AG09309 (cell line): ENCODE measurements at places on chromosomes 5 and 9.

- no peak for DNase-seq
Measured at GRCh38 chr9:2823227-2823626, 20.7 kb downstream of the PUM3 start.

- DNase-seq, result no peak
Measured at GRCh38 chr9:9719373-9720112, 893.3 kb downstream of the PTPRD start.

DNA sequence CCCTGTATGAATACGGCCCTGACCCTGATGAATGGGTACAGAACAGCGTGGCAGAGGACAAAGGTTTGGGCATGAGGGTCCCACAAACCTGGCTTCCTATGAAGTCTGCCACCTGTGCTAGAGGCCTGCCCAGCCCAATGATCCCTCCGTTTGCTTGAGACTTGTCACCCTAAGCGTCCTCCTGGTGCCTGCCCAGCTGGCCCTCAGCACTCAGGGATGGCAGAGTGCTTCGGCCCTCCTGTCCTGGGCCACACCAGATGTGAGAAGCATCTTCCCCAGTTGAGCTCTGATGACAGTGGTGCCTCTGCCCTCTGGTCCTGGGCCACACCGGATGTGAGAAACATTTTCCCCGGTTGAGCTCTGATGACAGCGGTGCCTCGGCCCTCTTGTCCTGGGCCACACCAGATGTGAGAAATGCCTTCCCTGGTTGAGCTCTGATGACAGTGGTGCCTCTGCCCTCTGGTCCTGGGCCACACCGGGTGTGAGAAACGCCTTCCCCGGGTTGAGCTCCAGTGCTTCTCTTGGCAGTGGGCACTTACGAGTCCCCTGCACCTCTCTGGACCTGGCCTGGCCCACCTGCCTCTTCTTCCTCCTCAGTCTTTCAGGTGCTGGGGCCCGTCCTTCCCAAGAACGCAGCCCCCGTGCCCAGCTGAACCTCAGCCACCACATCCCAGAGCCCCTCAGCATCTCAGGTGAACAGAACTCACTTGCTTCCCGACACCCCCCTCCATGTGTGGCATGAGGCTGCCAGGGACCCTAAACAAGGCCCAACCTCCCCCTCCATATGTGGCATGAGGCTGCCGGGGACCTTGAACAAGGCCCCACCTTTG lies 253.1 kb upstream of the IRX1 start:
- no peak for DNase-seq

DNA sequence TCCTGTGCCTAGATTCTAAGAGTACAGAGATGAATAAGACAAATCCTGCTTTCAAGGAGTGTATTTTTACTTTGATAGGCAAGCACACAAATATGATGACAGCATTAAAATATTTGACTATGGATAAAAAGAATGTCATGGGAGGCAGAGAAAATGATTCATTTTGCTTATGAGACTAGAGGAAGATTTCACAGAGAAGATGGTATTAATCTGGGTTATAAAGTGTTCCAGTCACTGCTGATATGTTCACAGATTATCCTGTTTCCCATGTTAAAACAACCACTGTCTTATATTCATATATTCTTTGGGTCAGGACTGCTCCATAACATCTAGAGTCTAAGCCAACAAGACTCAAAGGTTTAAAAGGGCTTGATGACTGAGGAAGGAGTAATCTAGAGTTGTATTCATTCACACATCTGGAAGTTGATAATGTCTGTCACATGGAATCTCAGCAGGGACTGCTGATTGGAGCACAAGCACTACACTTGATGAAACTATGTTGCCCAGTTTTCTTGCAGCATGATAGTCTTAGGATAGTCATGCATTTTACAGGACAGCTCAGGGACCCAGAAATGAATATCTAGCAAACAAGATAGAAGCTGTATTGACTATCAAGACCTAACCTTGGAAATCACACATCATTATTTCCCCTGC lies 79.3 kb downstream of the STARD4 start:
- peak; percentile 8 for DNase-seq

GRCh38 chr9:127066851-127067136 lies 55.6 kb downstream of the ANGPTL2 start:
- DNase-seq, result peak; percentile 17

DNA sequence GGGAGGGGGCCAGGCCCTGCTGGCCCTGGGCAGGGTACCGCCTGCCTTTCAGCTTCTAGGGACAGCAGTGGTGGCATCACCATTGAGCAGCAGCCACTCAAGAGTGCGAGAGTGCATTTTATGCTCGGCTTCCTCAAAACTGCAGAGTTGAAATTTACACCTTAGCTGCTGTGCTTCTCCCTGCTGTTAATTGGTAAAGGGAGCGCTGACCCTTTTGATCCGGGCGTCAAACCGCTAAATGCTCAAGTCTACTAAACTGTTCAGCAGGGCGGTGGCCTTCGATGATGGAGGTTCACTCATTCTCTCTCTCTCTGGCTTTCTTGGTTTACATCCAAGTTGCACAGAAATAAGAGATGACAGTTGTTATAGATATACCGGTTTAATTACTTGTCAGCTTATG lies 368.6 kb upstream of the IRX2 start:
- no peak for DNase-seq

GRCh38 chr5:50703367-50703666 lies 36.9 kb downstream of the PARP8 start:
- no peak for DNase-seq

DNA sequence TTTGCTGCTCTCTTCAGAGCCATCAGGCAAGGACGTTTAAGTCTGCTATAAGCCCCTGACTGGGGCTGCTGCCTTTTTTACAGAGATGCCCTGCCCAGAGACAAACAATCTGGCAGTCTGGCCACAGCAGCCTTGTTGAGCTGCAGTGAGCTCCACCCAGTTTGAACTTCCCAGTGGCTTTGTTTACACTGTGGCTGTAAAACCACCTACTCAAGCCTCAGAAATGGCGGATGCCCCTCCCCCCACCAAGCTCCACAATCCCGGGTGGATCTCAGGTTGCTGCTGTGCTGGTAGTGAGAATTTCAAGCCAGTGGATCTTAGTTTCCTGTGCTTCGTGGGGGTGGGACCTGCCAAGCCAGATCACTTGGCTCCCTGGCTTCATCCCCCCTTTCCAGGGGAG lies 59.7 kb upstream of the SNCAIP start:
- DNase-seq, result no peak
